Stimulated activated CD8-positive, alpha-beta memory T cell treated with anti-CD3 and anti-CD28 coated beads, Interleukin-4, amount 100 ng/mL, for 1 hour (primary cell): ENCODE measurements at places on chromosomes 3 and 15.

GRCh38 chr3:146561879-146562278 lies 17.5 kb upstream of the PLSCR1 start:
- no peak for DNase-seq

GRCh38 chr15:57167821-57168395 lies 208.4 kb upstream of the CGNL1 start:
- DNase-seq: no peak

DNA sequence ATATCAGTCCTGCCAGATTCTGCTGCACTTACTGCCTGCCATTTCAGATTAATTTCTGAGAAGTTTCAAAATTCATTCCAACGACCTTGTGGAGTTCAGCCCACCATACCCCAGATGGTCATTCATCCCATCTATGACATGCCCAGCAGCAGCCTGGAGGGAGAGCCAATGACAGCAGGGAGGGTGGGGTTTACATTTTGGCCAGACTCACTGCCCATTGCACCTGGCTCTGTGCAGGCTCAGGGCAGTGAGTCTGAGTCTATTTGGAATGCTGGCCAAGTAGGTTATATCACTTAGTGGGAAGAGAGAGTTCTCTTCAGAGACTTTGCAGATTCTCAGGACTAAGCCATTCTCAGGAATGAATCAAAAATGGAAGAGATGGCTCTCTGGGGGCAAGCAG lies 21.5 kb downstream of the SRPRB start:
- DNase-seq: no peak

DNA sequence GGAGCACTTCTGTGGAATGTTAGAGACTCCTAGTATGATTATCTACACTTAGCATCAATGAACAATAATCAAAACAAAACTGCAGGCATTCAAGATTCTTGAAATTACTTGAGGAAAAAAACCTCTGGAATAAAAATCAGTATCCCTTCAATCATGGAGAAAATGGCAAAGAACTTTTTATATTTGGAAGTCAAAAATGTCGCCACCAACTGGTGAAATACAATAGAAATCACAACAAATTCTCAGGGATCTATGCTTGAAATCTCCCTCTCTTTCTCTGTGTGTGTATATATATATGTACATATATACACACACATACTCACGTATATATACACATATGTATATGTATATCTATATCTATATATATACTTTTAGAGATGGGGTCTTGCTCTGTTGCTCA lies 378.9 kb upstream of the ALCAM start:
- no peak for DNase-seq

DNA sequence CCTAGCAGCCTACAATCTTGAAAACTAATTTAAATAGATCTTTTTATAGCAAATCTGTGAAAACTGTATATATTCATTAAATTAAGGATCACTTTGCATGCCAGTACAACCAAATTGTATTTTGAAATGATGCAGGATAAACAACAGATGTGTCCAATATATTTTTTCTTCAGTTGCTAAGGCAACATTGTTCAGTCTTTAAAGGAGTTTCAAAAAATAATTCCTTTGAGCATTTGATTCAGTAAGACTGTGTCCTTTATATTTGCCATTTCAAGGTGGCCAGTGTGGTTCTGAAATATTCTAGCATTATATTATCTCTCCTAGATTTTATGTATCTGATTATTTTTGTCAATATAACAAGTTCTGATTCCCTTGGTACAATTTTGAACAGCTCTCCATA lies 254.7 kb downstream of the PLOD2 start:
- no peak for DNase-seq

- DNase-seq: no peak
Observed at GRCh38 chr3:135038186-135038585, 243.1 kb downstream of the EPHB1 start.

DNA sequence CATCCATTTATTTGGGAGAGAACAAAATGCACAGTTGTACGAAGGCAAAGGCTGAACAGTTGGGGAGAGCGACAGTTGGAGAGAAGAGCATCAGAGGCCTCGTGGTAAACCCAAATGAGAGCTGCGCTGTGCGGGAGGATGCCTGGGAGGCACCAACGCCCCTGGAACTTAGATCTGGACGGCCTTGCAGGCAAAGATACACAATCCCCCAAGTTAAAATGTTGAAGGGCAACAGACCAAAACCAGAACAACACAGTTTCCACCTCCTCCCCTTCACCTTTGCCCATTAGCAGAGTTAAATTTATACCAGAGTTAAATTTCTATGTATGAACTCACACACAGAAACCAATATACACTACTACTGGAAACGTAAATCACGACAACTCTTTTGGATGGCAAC lies 339.6 kb downstream of the RORA start:
- no peak for DNase-seq

GRCh38 chr15:71115567-71116351 lies 488 bp downstream of the THSD4 start:
- DNase-seq: no peak

- no peak for DNase-seq
Observed at GRCh38 chr3:36924744-36925521, 19.9 kb downstream of the TRANK1 start.

DNA sequence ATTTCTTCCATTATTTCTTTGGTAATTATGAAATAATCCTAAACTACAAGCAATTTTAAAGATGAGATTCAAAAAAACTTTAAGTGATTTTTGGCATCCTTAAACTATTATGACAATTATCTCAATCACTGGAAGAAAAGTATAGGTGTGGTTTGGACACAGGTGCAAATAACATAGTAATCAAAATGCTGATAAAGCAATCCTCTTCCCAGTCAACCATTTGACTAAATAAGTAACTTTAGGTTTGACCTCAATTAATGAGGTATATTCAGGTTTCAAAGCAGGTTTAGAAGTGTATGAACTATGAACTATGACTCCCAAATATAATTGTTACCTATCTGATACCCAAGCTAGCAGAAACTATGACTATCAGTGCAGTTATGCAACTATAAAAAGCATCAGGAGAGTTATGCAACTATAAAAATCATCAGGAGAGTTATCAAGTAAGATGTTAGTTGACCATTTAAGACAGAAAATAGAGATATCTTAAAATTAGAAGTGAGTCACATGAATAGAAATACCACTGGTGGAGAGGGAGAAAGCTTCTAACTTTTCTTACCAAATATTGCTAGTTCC lies 8.9 kb upstream of the CNTN3 start:
- DNase-seq: no peak

- no peak for DNase-seq
Observed at GRCh38 chr15:39096608-39097205, 484.2 kb upstream of the THBS1 start.

DNA sequence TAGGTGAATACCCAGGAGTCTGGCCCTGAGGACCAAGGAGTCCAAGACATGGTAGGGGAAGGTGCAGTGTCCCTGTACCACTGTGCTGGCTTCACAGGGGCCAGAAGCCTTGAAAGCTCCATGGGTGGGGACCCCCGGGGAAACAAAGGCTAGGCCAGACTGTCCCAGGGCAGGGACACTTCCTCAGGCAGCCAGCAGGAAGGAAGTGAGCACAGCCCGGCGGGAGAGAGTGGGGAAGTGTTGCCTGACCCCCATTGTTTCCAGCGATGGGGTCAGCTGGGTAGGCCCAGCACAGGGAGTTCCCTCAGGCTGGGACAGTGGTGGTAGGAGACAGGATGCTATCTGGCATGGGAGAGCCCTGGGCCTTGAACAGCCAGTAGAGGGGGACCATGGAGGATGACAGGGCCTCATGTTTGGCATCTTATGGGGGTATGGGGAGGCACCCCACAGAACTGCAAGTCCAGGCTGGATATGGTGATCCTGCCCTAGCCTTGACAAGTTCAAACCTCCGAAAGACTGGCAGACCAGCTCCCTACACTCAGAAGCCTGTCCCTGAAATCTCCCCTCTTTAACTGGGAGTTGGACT lies 1.2 kb upstream of the HYAL2 start:
- DNase-seq: no peak

DNA sequence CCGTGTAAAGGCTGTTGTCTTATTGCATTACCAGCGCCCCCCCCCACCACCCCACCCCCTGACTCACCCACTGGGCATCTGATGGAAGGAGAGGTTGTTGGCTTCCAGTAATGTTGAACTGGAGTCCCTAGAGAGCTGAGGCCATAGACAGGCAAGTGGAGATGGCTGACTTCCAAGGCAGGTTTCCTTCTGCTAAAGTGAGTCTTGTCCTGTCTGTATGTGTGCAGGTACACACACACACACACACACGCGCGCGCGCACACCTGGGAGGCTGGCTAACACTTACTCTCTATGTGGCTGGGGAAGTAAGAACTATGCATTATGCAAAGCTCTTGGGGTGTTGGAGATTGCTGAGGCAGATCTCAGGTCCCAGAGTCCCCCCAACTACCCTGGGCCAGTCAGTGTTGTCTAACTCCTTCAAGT lies 1.6 kb upstream of the KY start:
- DNase-seq: no peak

DNA sequence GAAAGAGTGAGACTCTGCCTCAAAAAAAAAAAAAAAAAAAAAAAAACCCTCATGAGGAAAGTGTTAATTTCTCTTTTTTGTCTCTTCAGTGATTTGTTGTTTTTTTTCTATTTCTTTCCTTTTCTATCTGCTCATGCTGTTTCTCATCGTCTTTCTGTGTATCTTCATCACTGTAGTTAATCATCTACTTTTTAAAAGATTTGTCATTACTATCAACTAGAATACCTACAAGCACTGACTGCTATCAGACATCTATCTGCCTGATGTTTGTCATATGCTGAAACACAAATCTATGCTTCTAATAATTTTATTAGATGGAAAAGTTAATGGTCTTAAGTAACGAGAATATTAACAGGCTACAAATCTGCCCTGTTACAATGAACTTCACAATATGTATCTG lies 26.8 kb downstream of the CCDC14 start:
- DNase-seq: no peak

- DNase-seq: no peak
Observed at GRCh38 chr3:38544926-38545325, 48.8 kb downstream of the EXOG start.

- DNase-seq: no peak
Observed at GRCh38 chr15:85828126-85828525, 33.4 kb upstream of the KLHL25 start.

DNA sequence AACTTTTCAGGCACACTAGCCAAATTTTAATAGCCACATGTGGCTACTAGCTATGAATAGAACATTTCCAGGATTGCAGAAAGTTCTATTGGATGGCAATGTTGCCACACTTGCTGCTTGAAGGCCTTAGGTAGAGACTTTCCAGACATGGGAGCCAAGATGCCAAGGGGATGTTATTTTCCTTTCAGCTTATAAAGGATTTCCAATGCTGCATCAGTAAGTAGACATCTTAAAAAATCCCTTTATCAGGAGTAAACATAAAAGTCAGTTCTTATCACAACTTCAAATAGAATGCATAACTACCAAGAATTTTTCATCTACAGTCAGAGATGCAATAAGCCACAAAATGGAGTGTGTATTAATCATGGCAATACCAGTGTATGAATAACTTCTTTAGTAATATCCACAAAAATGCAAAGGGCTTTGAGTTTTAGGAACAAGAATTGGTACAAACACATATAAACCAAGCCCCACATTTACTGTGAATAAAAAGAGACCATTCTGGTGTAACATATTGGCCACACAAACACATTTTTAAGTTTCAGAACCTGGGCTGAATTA lies 457.1 kb upstream of the ADAMTS9 start:
- no peak for DNase-seq

GRCh38 chr3:161560008-161560637 lies 63.5 kb downstream of the OTOL1 start:
- no peak for DNase-seq

DNA sequence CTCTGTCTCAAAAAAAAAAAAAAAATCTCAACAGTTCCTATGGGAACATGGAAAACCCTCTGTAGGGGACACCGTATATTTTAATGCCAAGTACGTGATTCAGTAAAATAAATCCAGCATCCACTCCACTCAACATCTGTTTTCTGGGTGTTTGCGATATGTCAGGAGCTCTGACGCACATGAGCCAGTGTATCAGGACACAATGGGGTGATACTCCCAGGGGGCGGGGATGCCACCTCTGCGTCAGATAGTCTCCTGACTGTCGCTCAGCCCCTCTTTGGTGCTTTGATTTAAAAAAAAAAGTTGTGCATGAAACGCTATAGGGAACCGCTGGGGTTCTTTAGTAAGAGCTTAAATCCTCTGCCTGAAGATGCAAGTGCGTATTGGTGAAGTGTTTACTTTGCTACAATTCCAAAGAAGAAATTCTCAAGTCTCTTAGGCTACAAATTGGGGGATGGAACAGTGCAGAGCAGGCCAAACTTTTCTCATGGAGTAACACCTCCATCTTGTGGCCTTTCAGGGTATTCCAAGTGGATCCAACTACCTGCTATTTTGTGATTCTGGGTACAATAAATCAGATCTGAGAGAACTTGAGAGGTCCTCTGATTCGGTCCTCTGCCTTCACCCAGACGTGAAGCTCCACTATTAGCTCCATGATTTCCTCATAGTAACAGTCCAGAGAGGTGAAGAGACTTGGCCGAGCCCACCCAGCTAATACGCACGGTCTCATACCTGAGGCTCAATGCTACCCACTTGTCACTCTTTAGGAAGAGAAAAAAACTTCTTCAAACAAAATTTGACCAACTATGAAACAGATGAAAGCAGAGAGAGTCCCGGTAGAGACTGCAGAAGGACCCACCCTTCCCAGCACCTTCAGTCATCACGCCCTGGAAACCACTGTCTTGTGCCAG lies 9.3 kb upstream of the NR2E3 start:
- no peak for DNase-seq

GRCh38 chr15:86115145-86115801 lies 35.6 kb downstream of the AGBL1 start:
- DNase-seq: no peak

DNA sequence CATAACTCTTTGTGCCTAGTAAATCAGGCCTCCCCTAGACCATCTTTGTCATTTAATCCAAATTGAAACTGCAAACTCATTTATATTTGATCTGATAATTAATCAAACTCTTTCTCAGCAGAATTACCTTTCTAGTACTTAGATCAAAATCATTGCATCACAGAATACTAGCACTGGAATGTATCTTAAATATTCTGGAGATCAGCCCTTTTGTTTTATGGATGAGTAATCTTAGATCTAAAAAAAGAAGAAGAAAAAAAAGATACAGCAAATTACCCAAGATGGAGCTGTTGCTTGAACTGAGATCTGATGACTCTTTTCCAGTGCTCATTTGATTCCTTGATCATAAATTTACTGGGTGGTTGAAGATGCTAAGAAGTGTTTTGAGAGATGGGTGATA lies 47.9 kb downstream of the NAALADL2 start:
- DNase-seq: no peak
